Body of pancreas (tissue), 4 donors: ENCODE measurements at places on chromosomes 6 and 20. TPM values are rescaled to one million over a fixed set of nuclear protein-coding genes. Genes with fewer than 3 reads are reported as not detected.
A peak's percentile ranks its signal among the peaks of the same experiment; 100 is the strongest.

LY6G6C gene
- total RNA-seq, result not detected

SLC52A3 gene
- 1.3 TPM for total RNA-seq

PPIL4 gene
- total RNA-seq, result 14.5 TPM

GRCh38 chr6:7144872-7145584 is 37.3 kb downstream of the RREB1 start:
- H3K27me3 ChIP-seq, result no peaks in the 10 kb centered on the region
- peak overlapping the region; percentile 90 for H3K27ac ChIP-seq

- no peak overlapping the region for H3K27ac ChIP-seq
- peaks cover 27% of the 10 kb centered on the region for H3K4me1 ChIP-seq
- H3K4me3 ChIP-seq, result no peak overlapping the region
- H3K27me3 ChIP-seq, result no peaks in the 10 kb centered on the region
- no peak for DNase-seq
Observed at GRCh38 chr20:59361411-59361810, 61.0 kb downstream of the EDN3 start.

DNA sequence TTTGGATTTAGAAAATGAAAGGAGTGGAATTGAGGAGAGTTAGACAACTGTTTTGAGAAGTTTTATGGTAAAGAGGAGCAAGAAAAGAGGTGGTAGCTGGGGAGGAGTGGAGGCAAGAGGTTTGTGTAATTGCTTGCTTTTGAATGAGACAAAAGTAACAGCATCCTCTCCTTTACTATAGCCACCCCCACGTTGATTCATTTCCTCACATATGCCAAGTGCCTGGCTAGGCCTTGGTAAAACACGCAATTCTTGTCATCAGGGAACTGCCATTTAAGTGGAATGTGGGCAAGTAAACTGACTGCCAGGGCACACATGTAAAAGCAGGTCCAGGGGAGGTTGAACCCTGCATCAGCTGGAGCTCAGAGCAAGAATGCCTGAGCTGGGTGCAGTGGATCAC is 4.1 kb downstream of the MTRES1 start:
- H3K4me3 ChIP-seq, result no peak overlapping the region
- H3K27me3 ChIP-seq, result no peaks in the 10 kb centered on the region
- no peak for DNase-seq
- peaks cover 22% of the 10 kb centered on the region for H3K4me1 ChIP-seq

- no peak overlapping the region for H3K27ac ChIP-seq
- H3K27me3 ChIP-seq, result no peaks in the 10 kb centered on the region
- peaks cover 15% of the 10 kb centered on the region for H3K4me1 ChIP-seq
- H3K36me3 ChIP-seq, result no peaks in the 10 kb centered on the region
- no peak for DNase-seq
Observed at GRCh38 chr6:162345051-162345511, 382.5 kb downstream of the PRKN start.

DNA sequence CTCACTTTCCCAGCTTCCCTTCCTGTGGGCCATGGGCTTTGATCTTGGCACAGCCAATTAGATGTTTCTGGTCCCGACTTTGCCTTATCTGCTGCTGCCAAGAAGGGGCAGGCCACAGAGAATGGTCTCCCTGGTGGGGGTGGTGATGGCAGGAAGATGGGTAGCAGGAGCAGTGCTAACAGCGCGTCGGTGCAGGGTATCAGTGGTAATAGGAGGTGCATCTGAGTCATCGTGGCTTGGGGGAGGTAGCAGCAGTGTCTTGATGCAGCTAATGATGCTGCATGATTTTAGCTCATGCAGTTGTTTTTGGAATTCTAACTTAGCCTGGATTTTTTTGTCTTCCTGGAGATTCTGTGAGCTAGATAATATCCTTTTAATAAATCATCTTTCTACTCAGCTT is 18.9 kb upstream of the MAS1 start:
- H3K27me3 ChIP-seq, result no peaks in the 10 kb centered on the region
- H3K4me1 ChIP-seq, result no peaks in the 10 kb centered on the region
- no peaks in the 10 kb centered on the region for H3K36me3 ChIP-seq
- DNase-seq, result no peak
- H3K27ac ChIP-seq, result no peak overlapping the region
